EH (cell line): ENCODE measurements at places on chromosomes 12 and 14.

GRCh38 chr12:64660237-64661018 lies 50.1 kb downstream of the RASSF3 start:
- no peak for DNase-seq

DNA sequence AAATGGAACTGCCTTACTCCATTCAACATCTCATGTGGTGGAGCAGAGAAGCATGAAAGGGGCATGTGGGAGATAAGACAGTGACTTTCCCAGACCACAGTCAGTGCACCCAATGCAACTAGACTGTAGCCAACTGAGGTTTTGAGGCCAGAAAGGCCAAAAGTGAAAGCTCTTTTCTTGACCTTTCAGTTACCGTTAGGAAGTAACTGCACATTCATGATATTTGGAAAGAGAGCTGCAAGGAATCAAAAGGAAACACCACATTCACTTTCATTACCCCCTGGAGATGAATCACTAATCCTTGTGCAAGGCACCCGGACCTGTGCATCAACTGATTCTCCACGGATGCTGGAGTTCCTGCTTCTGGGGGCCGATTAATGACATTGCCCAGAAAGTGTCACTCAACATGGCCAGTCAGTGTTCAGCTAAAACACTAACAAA lies 72.9 kb upstream of the ELK3 start:
- no peak for DNase-seq

DNA sequence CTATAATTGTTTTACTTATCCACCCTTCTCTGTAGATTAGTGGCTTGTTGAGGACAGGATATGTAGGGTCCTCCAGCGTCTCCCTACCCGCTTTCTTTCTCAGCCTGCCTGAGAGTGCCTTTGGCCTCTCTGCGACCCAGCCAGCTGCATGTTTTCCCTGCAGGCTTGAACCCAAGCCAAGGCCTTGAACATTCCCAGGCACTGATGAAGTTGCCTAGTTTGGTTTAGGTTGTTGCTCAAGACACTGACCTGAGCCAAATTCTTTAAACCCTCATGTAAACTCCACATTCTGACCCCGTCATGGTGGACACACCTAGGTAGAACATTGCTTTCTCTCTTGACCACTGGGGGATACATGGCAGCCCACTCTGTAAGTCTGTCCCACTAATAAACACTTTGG lies 33.4 kb upstream of the TXNRD1 start:
- DNase-seq = peak; percentile 97

- no peak for DNase-seq
Measured at GRCh38 chr12:57717131-57717530, 21.4 kb downstream of the AGAP2 start.

DNA sequence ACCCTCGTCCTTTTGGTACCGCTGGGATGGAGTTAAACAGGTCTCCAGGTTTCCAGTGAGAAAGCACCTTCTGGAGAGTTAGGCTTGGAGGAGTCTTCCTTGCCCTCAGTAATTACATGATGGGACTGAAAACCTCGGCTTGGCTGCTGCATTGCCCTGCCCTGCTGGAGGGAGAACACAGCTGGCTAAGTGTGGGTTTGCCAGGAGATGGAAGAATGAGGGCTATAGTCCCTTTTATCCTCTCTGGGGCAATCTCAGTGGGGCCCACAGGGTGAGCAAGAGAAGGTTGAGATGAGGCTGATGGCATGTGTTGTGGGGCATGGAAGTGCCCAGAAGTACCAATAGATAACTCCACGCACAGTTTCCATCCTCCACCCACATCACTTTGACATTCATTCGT lies 23.2 kb upstream of the MEG3 start:
- DNase-seq = no peak

DNA sequence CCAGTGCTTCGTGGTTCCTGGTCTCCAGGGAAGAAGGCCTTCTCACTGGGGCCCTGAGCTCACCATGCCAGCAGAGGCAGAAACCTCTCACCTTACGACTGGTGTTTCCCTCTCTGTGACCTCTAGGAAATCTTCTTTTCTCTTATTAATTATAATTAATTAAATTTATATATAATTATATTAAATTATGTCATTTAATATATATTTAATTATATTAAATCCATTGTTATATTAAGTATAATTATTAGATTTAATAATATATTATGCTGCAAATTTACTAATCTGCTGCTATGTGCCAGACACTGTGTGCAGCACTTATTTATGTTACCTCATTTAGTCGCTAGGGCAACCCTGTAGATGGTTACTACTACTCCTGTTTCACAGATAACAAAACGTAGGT lies 70.3 kb upstream of the MBIP start:
- DNase-seq = no peak

DNA sequence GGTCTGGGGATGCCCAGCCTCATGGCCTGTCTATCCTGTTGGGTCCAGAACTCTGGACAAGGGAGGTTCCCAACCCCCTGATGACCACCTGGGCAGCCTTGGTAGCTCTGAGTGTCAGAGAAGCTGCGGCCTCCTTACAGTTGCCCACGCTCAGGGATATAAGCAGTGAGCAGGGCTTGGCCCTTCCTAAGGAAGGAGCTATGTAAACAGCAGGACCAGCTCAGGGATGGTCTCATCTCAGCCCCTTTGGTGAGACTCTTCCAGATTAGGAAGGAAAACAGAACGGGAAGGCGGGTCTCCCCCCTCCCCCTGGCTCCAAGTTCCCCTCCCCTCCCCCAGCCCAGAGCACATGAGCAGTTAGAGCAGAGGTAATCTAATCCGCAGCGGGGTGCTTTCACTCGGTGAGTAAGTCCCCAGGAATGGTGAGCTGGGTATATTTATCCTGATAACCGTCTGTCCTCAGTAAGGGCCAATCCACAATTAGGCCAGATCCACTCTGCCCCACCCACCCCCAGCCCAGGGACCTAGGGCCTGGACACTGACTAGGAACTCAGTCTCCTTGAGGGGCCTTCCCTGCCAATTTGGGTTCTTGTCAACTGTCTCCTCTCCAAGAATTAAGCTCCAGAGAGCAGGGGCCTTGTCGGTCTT lies 29.5 kb upstream of the RPLP0 start:
- DNase-seq = peak; percentile 98

- DNase-seq = no peak
Measured at GRCh38 chr12:59069516-59069915, 149.2 kb upstream of the LRIG3 start.

DNA sequence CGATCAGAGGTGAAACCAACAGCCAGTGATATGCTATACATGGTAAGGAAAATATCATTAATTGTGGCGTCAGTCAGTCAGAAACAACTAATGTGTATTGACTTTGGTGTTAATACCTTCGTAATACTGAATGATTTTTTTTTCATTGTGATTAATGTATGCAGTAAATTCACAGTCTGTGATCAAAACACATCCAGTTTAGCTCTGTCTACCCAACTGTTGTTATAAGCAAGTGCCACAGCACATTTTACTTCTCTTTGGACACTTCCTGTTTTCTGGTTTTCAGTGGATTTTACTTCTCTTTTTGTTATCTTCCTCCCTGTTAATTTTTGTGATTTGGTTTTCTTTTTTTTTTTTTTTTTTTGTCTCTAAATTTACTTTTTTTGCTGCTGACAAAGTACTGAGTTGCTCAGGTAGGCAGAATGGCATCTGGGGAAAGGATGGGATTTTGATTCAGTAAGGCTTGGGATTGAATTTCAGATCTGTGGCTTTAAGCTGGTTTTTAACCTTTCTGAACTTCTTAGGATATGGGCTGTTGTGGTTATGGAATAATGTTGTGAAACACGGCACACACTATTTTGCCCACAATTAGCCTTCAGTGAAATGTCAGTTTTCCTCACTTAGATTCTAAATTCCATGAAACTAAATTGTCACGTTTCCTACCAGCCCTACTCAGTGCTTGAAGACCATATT lies 604 bp downstream of the GLIPR1 start:
- peak; percentile 45 for DNase-seq

DNA sequence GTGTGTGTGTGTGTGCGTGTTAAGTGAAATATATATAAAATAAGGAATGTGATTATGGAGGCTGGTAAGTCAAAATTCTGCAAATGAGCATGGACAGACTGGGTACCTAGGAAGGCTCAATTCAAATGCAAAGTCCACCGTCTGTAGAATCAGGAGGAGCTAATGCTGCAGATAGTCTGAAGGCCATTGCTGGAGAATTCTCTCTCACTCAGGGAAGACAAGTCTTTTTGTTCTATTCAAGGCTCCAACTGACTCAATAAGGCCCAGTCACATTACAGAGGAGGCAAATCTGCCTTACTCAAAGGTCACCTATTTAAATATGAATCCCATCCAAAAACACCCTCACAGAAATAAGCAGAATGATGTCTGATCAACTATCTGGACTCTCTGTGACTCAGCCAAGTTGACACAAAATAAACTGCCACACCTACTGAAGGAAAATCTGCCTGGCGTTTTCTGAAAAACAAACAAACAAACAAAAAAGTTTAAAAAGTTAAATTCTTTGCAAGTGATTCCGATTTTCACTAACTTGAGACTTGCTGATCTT lies 684 bp upstream of the KLRF2 start:
- no peak for DNase-seq
